ENCODE measurements at places on chromosomes 16 and 17. TPM values are rescaled to one million over a fixed set of nuclear protein-coding genes. Genes with fewer than 3 reads are reported as not detected.
A peak's percentile ranks its signal among the peaks of the same experiment; 100 is the strongest.

- no peak for DNase-seq
- no peak overlapping the region for H3K4me3 ChIP-seq
- no peak overlapping the region for H3K27ac ChIP-seq
- no peaks in the 10 kb centered on the region for H3K4me1 ChIP-seq
These were observed 18.9 kb downstream of the LGALS9 start for GRCh38 chr17:27649929-27650328.

CDRT15L2 gene
- total RNA-seq, result not detected

GRCh38 chr17:46876353-46876887 lies 25.0 kb downstream of the WNT9B start:
- H3K27me3 ChIP-seq, result no peaks in the 10 kb centered on the region
- H3K4me1 ChIP-seq, result no peaks in the 10 kb centered on the region
- no peaks in the 10 kb centered on the region for H3K36me3 ChIP-seq
- H3K27ac ChIP-seq, result no peak overlapping the region
- no peak overlapping the region for H3K4me3 ChIP-seq
- DNase-seq, result peak; percentile 73

- no peaks in the 10 kb centered on the region for H3K36me3 ChIP-seq
- no peak overlapping the region for H3K4me3 ChIP-seq
- no peaks in the 10 kb centered on the region for H3K27me3 ChIP-seq
- DNase-seq, result peak; percentile 71
- no peaks in the 10 kb centered on the region for H3K4me1 ChIP-seq
These were observed 83.5 kb upstream of the TNRC6A start for GRCh38 chr16:24645739-24646645.

DNA sequence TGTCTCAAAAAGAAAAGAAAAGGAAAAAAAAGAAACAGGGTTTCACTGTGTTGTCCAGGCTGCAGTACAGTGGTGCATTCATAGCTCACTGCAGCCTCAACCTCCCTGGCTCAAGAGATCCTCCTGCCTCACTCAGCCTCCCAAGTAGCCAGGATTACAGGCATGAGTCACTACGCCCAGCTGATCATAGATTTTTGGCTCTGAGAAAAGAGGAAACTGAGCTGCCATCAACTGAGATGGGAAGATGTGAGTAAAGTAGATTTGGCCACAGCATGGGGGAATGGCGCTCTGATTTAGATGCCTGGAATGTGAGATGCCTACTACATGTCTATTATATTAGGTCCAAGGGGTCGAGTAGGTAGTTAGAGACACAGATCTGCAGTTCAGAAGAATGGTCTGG lies 5.9 kb upstream of the NAGS start:
- DNase-seq, result no peak
- H3K27me3 ChIP-seq, result peaks cover 41% of the 10 kb centered on the region
- peaks cover 8% of the 10 kb centered on the region for H3K4me1 ChIP-seq
- H3K4me3 ChIP-seq, result no peak overlapping the region
- no peak overlapping the region for H3K27ac ChIP-seq
- no peaks in the 10 kb centered on the region for H3K36me3 ChIP-seq

All from hepatocyte (in vitro differentiated cells).